ENCODE measurements at places on chromosomes 7 and 10.

DNA sequence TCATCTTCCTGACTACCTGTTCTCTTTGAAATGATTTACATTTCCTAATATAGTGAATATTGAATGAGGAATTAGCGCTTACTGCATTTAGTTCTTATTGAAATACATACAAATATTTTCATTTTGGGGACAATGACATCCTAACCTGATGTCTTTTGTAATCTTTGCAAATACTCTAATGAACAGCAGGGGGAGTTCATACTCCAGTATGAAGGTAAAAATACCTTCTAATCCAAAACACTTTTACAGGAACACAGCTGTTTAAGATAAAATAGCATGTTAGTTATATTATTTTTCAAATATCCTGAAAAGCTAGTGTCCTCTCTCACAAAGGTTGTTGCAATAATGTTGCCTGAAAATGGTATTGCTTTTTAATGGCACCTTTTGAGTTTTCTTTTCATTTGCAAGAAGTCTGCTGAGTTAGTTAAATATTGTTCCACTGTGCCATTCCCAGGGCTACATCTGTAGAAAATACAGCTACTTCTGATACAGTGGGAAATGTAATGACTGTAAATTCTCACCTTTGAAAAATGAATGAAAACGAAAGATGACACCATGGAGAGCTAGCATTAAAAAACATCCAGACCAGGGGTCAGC is 400.0 kb downstream of the PHF14 start:
- no peak for DNase-seq

DNA sequence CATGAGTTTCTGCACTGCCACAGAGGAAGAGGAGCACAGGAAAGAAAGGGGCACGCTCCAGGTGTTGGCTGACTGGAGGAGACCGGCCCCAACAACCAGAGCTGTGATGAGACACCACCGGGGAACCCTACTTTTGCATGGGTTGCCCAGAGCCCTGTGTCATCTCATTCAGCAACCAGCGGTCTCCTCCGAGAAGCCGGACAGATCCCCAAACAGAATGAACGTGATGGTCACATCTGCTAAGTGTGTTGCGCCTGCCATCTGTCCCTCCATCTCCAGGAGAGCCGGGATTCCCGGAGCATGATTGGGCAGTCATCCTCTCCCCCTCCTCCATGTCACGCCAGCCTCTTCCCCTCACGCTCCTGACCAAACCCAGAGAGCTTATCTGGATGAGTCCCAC is 22.9 kb downstream of the PARP12 start:
- no peak for DNase-seq

GRCh38 chr7:51346126-51346525 is 29.5 kb upstream of the COBL start:
- DNase-seq, result no peak

DNA sequence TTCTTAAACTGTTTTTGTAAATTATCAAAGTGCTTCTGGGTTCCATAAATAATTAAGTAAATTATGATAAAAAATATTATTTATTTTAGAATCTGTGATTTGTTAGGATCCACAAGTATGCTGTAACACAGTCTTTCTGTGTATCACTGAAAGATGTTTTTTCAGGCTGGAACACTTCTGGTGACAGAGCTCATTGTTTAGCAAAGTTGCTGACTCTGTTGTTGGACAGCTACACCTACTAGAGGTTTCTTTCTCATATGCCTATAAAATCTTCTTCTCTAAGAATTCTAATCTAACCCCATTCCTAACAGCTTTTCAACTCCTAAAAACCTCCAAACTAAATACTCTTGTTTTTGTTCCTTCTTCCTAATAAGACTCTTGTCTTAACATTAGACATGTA is 176.8 kb downstream of the THSD7A start:
- DNase-seq, result no peak

DNA sequence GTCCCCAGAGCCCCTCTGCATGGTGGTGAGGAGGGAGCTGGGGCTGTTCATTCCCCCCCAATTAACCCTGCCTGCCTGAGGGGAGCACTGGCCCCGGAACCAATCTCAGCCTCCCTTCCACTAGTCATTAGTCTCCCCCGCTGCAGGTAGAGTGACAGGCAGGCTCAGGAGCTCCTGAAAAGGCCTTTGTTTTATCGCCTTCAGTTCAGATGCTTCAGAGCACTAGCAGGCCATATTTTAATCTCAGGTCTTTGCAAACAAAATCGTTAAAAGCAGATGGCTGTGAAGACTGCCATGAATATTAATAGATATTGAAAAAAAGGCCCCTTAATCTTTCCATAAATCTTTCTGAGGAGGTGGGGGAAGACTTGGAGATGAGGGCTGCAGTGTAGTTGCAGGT is 250.7 kb downstream of the RPS24 start:
- DNase-seq, result no peak

DNA sequence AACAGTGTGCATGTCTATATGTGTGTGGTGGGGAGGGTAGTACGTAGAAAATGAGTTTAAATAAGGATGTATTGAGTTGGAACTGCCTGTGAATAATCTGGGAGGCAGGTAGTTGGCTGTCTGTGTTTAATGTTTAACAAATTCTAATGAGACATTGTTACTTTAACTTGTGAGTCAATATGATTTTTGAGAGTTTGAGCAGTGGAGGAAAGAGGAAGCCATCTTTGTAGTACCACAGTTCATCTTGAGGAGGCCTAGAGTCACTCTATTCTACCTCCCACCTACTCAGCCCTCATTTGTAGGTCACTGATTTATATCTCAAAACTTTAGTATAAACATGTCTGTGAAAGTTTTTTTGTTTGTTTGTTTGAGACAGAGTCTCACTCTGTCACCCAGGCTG is 129.9 kb upstream of the ITGB1 start:
- no peak for DNase-seq

GRCh38 chr10:67306588-67307205 is 380.9 kb downstream of the LRRTM3 start:
- DNase-seq, result no peak

GRCh38 chr10:58764087-58764747 is 251.5 kb downstream of the BICC1 start:
- DNase-seq, result no peak

DNA sequence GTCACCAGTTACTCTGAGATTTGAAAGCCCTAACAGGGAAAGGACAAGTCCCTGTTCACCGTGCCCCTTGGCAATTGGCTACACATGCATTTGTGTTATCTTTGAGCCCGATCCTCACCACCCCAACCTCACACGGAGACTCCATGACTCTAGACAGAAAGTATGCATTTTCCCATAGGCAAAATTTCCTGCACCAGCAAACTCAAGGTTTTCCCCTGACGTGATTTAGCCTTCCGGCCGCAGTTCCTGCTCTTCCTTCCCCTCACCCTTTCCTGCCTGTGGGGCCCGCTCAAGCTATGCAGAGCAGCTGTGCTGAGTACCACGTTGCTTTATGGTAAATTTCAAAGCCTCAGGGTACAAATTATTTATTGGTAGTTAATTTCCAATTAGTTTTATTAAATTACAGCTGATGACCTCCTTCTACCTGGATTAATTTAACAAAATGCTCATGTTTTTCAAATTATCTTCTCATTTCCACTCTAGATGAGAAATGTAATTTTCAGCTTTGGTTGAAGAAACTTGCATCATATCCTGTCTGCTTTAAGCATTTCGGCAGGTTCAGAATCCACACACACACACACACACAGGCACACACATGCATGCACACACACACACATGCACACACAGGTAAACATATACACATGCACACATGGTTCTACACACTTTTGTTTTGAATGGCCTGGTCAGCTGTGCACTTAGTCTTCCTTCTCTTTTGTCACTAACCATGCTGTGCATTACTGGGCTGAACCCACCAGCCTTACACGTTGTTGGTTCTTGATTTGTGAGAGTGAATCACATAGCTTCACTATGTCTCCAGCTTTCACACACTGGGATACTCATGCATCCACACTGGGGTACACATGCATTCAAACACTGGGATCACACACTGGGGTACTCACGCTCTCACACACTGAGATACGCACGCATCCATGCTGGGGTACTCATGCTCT is 283.1 kb upstream of the PITRM1 start:
- DNase-seq, result no peak

DNA sequence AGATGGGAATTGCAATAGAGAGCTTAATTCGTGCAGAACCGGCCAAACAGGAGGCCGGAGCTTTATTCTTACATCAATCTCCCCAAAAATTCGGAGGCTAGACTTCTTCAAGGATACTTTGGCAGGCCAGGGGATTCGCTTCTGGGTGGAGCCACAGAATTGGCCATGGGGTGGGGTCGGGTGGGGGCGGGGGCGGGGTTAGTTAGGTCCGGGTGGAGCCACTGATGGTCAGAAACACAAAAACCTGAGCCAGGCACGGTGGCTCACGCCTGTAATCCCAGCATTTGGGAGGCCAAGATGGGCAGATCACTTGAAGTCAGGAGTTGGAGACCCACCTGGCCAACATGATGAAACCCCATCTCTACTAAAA is 87.5 kb downstream of the SEPTIN14 start:
- no peak for DNase-seq

DNA sequence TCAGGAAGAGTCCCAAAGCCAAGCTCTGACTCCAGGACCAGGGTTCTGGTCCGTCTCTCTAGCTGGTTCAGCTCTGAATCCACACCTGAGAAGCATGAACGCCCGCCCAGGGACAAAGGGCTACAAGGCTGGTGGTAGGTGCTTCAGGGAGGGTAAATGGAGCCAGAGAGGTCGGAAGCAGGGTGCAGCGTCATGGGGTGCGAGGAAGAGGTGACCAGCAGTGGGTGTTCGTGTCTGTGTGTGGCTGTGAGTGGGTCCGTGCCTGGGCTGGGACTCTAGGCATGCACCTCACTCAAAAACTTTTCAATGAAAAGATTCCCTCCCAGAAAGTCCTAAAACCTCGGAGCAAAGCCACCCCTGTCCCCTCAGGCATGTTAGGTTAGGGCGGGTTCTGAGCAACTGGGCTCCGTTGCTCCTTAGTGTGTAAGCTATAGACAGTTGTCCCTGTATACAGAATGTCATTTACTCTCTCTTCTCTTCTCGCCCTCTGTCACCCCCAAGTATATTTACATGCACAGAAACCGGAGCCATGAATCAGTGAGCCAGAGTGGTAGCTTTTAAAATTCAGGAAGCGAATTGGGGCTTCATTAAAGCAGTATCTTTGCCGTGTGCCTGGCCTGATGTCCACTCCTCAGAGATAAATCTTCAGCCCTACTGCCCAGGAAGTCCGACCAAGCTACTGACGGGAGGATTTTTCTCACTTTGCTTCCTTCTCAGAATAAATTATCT is 12.3 kb upstream of the GATA3 start:
- no peak for DNase-seq

GRCh38 chr7:4083513-4083912 is 598.6 kb upstream of the FOXK1 start:
- DNase-seq, result no peak

DNA sequence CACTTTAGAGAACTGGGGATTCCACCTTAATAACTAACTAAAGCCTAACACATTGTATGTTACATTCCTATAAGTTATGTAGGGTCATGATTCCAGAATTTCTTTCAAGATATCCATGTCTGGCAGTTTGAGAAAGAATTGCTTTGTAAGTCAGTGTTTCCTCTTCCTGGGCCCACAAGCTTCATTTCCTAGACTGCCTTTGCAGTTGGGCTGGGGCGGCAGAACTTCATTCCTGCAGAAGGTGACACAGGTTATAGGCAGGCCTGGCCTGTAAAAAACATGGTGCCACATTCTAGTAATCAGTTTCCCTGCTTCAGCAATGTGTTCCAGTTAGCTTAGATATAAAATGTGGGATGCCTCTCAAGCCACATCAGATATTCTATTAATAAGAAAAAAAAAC is 184.2 kb upstream of the NOBOX start:
- DNase-seq, result no peak

DNA sequence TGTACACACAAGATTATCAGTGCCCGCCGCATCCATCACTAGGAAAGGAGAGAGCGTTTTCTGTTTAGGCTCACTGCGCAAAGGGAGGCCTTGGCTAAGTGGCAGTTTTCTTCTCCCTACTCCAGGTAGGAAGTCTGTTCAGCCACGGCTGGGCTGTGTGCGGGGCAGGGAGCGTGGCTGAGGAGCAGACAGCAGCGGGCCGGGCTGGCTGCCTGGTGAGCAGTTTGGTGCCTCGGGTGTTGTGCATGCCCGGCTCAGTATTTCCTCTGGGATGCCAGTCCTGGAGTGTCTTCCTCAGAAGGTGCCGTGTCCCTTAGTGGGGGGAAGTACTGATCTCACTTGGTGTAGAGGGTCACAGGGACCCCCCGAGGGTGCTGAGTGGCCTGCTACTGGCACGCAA is 114.4 kb downstream of the NT5C2 start:
- no peak for DNase-seq

- DNase-seq, result peak; percentile 38
Measured at GRCh38 chr7:157713591-157713990, 376.8 kb downstream of the DNAJB6 start.

GRCh38 chr7:46459942-46460341 is 538.9 kb upstream of the IGFBP3 start:
- DNase-seq, result no peak

- no peak for DNase-seq
Measured at GRCh38 chr7:66958538-66959350, 36.6 kb downstream of the SBDS start.
